ENCODE measurements at places on chromosomes 1 and 21. TPM values are rescaled to one million over a fixed set of nuclear protein-coding genes. Genes with fewer than 3 reads are reported as not detected.

GRCh38 chr1:8651236-8651890, 166.1 kb downstream of the RERE start:
- DNase-seq: no peak

GRCh38 chr1:86687595-86687994, 16.8 kb upstream of the SH3GLB1 start:
- DNase-seq: no peak

The CLDN8 gene
- 1.2 TPM for total RNA-seq

DNA sequence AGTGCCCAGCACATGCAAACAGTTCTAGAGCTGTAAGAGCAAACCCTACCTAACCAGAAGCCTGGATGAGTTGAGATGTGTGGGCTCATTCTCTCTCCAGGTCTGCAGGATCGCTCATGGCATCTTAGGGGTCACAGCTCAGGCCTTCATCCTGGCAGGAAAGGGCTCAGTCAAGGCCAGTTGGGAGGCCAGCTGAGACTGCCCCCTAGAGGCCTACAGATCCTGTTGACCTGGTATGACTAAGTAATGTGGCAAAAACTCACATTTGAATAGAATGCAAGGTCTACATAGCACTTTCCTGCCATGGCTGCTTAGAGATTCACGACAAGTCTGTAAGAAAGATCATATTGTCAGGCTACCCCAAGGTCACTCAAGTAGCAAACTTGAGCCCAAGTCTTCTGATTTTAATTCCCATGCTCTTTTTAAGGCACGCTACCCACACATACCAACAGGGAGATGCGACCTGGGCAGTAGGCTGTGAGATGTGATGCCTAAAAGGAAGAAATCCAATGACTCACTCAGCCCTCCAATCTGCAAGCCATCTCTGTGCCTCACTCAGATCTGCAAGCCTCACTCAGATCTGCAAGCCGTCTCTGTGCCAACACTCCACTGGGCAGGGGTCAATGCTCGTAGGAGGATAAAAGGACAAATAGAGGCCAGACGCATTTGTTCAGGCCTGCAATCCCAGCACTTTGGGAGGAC, 5.1 kb upstream of the CAPN8 start:
- DNase-seq: peak; percentile 55

The C1orf141 gene
- not detected for total RNA-seq

The OPTC gene
- total RNA-seq: not detected

DNA sequence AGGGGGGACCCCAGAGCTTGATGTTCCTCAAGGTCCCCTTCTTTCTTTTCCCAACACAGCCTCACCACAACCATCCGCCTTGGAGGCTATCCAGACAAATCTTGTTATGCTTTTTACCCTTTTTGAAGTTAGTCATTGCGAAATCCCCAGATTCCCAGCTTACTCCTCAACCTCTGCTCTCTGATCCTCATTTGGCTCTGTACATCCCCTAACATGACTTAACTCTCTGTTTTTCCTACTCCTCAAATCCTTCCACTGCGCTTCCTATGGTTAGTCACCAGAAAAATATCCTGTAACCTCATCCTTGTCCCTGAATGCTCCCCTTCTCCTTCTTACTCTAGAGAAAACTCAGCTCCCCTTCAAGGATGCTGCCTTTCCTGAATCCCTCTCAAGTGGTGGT, 189.1 kb upstream of the POU3F1 start:
- no peak for DNase-seq

- no peak for DNase-seq
These were observed 483.0 kb downstream of the NCAM2 start for GRCh38 chr21:21481239-21481638.

DNA sequence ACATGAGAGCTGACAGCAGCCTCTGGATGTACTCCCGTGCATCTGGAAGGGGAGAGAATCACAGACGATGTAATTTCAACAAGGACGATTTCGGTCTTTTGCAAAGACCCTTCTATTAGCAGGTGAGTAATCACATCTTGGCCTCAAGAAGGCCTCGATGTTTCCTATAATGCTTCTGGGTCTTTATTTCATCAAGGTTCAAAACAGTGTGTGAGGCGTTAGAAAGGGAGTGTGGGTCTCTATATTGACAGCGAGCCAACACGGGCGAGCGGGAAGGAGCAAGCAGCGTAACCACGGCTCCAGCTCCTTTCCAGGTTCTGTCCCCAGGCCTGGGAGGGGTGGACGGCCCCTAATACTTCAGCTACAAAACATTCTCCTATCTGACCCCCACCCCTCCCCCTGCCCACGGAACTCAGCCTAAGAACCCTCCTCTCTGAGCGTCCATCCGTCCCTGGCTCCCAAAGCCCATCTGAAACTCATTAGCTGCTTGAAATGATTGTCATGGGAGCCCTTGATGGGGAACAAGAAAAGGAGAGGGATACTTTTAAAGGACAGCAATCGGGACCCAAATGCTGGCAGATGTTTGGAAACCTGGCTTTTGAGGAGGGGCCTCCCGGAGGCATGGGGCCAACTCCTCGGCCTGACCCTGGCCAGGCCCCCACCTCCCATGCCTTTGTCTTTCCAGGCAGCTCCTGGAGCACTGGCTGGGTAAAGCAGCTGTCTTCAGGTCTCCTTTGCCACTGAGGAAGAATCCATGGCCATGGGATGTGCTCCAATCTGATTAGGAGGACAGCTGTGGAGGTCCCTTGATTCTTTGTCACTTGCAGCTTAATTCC, 250.8 kb downstream of the FOXD2 start:
- no peak for DNase-seq

The CYP4A22 gene
- total RNA-seq: not detected

DNA sequence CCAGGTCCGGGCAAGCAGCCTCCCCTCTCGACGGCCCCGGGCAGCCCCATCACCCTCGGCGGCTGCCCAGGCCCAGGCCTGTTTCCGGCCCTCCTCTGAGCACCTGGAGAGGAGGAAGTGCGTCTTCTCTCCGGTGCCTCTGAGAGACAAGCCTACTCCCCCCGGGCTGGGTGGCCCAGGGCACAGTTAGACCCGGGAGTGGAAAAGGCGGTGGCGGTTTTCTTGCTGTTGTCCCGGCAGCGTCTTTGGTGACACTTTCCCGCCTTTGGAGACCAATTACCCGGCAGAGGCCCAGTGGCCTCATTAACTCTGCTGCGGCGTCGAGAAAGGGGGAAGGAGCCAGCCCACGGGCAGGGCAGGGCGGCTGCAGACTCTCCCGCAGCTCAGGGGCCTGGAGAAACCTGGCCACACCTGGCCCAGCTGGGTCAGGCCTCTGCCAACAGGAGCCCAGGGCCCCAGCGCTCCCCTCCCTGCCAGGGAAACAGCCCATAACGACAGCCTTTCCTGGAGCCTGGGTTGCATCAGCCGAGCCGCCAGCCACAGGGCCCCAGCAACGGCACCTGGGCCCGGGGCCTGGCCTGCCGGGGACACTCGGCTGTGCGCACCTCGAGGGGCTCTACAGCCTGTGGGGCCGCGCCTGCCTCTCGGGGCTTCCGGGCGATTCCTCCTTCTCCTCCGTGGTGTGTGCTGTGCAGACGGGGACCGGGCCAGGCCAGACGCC, 28.4 kb upstream of the C1orf159 start:
- DNase-seq: peak; percentile 53

DNA sequence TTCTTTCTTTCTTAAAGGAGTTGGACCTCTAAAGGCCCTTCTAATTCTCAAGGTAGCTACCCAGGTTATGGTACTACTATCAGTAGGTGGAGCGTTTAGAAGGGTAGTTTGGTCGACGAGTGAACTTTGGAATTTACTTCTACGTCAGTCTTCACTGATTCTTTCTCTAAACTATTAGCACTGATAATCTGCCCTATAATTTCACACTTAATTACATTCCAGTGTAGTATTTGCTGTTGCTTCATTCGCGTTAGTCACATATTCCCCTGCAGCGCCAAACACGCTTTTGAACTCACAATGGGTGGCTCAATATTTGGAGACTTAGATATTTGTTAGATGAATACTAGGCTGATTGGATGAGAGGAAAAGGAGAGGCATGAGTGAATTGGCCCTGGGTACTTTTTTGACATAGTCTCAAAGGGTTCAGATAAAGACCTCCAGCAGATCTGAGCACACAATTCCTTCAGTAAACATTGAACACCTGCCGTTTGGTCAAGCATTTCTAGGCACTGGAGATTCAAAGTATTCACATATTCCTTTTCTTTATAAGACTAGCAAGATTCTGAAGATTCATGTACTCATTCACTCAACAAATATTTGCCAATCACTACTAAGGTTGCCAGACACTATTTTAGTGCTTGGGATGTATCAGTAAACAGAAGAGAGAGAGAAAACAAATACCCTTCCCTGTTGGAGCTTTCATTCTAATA, 929 bp upstream of the FOXJ3 start:
- peak; percentile 93 for DNase-seq

The SPRR1A gene
- not detected for total RNA-seq

The STIL gene
- total RNA-seq: 35.8 TPM

The TMEM52 gene
- total RNA-seq: 8.5 TPM

The LENEP gene
- total RNA-seq: 1.2 TPM

The SLC41A1 gene
- total RNA-seq: 34.5 TPM

DNA sequence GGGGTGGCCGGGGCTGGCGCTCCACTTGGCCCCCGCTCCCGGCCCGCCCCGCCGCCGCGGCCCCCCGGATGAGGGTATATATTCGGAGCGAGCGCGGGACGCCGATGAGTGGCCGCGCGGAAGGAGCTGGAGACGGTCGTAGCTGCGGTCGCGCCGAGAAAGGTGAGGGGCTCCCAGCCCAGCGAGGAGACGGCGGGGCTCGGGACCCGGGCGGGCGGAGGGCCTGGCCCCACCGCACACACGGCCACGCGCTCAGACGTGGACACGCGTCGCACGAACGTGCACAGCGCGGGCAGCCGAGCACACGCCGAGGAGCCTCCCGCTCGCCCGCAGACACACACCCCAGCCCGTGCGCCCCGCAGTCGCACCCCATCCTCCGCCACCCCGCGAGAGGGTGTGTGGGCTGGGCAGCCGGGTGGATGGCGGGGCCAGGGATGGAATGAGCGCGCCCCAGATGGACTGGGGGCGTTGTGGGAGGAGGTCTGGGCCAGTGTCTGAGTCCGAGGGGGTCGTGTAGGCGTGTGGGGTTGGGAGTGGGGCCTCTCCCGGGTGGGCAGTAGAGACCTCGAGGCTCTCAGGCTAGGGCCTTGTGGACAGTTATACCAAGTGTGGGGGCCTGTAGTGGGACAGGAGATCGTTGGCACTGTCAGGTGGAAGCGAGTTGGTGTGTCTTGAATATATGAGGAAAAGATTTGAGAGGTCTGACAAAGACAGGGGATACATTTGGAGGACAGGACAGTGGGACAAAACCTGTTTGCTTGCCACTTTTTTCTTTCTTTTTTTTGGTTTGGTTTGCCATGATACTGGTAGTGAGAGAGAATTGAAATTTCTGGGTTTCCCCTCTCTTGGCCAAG, at the start of gene UAP1:
UAP1 (plus strand) TSS at position 107 of the 854 bp plus-strand sequence. CDS start 4,347 bp downstream, outside the sequence.
- no peak for DNase-seq

DNA sequence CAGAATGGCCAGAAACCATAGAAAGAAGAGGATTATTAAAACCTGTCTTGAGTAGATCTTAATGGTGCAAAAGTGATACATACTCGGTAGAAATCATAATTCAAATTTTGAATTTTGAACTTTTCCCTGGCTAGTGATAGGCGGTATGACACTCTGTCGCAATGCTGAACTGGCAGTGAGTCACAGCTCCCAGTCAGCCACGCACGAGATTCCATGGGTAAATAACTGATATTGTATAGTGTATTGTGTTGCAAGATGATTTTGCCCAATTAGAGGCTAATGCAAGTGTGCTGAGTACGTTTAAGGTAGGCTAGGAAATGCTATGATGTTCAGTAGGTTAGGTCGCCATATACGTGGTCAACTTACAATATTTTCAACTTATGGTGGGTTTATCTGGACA, 207.0 kb downstream of the SIPA1L2 start:
- no peak for DNase-seq

The HTR1D gene
- 17.1 TPM for total RNA-seq

DNA sequence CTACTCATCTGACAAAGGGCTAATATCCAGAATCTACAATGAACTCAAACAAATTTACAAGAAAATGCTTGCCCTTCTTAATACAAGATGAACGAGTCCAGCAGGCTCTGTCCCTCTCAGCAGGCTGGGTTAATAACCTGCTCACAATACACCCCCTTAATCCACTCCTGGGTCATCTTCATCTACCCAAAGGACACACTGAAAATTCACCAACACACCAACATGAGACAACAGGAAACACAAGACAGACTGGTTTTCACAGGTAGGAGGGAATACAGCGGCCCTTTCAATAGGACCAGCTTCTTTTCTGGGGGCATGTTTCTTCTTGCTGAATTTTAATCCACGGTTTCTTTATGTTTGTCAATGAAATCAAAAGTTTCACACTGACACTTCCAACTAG, 44.6 kb downstream of the SUSD4 start:
- DNase-seq: no peak

DNA sequence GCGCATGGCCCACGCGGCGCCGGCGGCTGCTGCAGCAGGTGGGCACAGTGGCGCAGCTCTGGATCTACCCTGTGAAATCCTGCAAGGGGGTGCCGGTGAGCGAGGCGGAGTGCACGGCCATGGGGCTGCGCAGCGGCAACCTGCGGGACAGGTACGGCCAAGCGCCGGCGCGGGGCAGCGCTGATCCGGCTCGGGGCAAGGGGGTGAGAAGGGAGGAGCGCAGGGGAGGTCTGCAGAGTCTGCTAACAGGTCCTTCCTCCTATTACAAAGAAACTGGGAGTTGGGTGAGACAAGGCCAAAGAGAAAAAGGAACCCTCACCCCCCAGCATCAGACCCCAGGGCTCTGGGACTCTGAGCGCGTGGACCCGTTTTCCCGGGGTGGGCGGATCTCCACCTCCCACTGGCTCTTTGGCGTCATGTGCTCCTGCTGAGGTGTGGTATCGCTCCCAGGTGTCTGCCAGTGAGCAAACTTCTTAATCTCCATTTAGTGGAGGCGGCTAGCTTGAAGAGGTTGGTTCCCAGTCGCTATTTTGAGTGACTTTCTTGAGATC, 431 bp downstream of the MTARC1 start:
- DNase-seq: peak; percentile 83

The PUM1 gene
- total RNA-seq: 117 TPM

The FMO1 gene
- not detected for total RNA-seq

The ICOSLG gene
- 2.9 TPM for total RNA-seq

The TAS1R2 gene
- total RNA-seq: not detected

The MPZ gene
- 0.43 TPM for total RNA-seq

GRCh38 chr1:156673387-156674121, 3.7 kb downstream of the NES start:
- no peak for DNase-seq

GRCh38 chr1:190043655-190044054, 434.0 kb downstream of the BRINP3 start:
- no peak for DNase-seq

Data from PC-9 (cell line).